Psoas muscle (tissue), 8 donors: ENCODE measurements at places on chromosomes 7 and 10. TPM values are rescaled to one million over a fixed set of nuclear protein-coding genes. Genes with fewer than 3 reads are reported as not detected.

DNA sequence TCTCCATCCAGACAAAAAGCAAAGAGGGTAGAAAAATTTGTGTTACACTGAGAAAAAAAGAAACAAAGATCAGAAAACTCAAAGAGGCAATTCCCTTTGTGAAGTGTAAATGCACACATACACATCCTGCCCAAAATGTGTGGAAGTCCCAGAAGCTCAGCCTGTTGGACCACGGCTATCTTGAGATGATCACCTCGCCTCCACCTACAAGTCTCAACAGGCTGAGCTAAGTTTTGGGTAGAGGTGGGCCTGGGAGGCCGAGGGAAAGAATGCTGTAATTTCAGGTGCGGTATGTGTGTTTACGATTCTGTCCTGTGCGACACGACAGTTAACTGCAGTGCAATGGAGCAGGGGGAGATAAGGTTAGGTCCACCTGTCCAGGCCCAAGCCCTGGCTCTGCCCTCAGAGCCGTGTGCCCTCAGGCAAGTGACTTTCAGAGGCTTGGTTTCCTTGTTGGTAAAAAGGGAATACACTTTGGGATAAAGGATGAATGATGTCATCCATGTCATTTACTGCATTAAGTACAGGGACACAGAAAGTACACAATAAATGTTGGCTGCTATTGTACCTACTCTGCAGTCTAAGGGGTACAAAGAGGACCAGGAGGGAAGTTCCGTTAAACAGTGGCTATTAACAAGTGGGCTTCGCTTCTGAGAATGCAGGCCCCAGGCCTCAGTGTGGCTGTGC is 67.3 kb downstream of the AFAP1L2 start:
- H3K4me1 ChIP-seq = peaks cover 12% of the 10 kb centered on the region
- no peaks in the 10 kb centered on the region for H3K36me3 ChIP-seq
- no peak overlapping the region for H3K27ac ChIP-seq

- no peaks in the 10 kb centered on the region for H3K27me3 ChIP-seq
- no peaks in the 10 kb centered on the region for H3K36me3 ChIP-seq
- no peak for DNase-seq
- peak overlapping the region; percentile 81 for H3K4me3 ChIP-seq
These were observed 25.8 kb upstream of the ZRANB1 start for GRCh38 chr10:124916098-124916584.

DNA sequence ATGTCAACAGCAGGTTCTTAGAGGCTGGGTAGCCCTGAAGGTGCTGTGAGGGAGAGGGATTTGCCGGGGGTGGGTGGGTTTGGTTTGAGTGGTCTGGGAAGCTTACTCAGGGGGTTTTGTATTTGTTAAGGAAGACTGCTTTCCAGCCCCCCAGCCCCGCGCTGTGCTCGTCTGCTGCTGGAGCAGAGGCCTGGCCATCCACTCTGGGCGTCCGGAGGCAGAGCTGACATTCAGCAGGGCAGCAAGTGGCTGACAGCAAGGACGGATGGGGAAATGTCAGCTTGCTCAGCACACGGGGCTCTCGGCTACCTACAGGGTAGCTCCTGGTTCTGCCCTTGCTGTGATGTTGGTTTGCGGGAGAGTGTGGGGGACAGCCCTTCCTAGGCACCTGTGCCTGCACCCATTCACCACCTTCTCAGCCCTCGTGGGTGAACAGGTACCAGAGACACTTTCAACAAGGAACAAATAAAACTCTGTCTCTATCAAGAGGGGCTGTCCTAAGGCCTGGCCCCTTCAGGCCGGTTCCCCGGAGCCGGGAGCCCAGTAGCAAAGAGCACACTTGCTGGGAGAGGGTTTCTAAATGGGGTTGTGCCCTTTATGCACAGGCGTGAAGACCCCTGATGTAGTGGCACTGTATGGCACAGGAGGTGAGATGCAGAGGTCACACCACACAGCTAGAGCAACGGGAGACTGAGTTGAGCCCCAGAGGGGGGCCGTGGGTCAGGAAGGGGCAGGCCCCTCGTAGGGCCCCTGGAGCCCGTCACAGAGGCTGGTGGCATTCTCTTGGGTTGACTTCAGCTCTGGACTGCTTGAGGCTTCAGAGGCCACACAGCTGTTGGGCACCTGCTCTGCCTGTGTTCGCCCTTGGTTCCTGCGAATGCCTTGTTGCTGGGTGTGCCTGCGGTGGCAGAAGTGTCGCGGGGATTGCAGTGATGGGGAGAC is 72.2 kb upstream of the SHH start:
- DNase-seq = peak; percentile 19
- H3K4me3 ChIP-seq = no peak overlapping the region
- no peaks in the 10 kb centered on the region for H3K4me1 ChIP-seq
- no peaks in the 10 kb centered on the region for H3K27me3 ChIP-seq
- no peak overlapping the region for H3K27ac ChIP-seq

GRCh38 chr7:104124469-104124868 is 83.3 kb downstream of the ORC5 start:
- H3K36me3 ChIP-seq = peaks cover 10% of the 10 kb centered on the region
- H3K4me1 ChIP-seq = peaks cover 11% of the 10 kb centered on the region
- no peak overlapping the region for H3K27ac ChIP-seq
- no peaks in the 10 kb centered on the region for H3K27me3 ChIP-seq

- H3K4me3 ChIP-seq = no peak overlapping the region
- H3K27me3 ChIP-seq = no peaks in the 10 kb centered on the region
- no peaks in the 10 kb centered on the region for H3K4me1 ChIP-seq
These were observed 175.9 kb downstream of the BAMBI start for GRCh38 chr10:28853195-28853594.

DNA sequence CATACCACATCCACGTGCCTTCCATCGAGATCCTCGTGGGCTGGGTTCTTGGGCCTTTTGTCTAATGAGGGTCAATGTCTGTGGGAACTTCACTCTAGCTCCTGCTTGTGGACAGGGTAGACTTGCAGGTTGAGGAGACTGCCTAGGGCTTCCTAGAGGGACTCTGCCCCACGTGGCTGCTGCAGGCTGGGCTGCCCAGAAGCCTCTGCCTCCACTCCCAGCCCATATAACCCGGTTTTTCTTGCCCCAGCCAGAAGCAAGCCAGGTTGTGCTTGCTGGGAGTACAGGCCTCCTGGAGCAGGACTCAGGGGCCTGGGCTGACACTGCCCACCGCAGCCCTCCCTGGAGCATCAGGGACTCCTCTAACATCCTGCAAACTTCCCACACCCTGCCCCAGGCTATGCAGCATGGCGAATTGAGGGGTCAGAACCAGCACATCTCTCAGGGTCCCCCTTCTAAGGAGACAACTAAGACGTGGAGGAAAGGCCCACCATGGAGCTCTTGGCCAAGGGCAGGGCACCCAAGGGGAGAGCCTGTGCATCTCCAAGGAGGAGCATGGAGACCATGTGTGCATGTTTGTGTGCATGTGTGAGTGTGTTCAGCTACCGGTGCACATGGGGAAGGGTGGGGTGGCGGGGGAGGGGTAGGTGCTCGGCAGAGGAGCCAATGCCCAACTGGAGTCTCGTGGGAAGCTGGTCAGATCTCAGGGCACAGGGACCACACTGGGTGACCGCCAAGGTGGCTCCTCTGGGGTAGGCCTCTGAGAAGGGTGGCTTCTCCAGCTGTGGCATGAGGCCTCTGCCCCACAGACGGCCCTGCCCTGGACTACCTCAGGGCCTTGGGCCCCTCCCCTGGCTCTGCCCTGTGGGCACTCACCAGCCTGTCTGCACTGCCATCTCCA is 62.6 kb downstream of the RASGEF1A start:
- H3K27me3 ChIP-seq = no peaks in the 10 kb centered on the region
- H3K4me1 ChIP-seq = no peaks in the 10 kb centered on the region
- no peak overlapping the region for H3K4me3 ChIP-seq
- DNase-seq = no peak

DNA sequence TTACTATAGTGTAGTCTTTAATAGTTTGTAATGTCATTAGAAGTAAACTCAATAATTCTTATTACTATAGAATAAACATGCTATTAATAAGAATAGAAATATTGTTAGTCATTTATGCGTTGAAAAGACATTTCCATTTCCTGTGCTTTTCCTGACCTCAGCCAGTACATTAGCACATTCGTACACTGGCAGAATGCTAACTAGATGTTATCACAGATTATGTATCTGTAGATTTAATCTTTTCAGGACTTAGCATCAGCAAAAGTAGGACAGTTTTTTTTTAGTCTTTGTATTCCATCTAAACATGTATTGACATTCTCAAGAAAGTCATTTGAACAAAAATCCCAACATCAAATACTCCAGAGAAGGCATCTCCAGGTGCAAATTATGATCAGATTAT is 158.5 kb downstream of the EXOC4 start:
- no peaks in the 10 kb centered on the region for H3K36me3 ChIP-seq
- no peak overlapping the region for H3K27ac ChIP-seq
- H3K27me3 ChIP-seq = no peaks in the 10 kb centered on the region
- no peak overlapping the region for H3K4me3 ChIP-seq
- no peak for DNase-seq
- no peaks in the 10 kb centered on the region for H3K4me1 ChIP-seq

DNA sequence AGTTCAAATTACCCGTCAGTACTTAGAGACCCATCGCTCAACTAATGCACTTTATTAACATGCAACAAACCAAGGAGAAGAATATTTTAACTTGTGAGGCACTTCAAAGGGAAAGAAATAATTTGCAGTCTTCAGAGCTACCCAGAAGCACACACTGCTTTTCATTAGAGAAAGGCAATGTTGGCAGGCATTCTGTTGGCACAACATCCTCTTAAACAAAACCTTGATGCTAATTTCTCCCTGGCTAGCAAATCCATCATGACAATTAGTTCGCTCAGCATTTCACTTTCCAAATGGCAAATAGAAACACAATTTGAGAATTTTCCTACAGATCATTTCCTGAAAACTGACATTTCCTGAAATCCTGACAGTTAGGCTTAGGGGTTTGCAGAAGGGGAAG is 155.6 kb upstream of the FAM13C start:
- DNase-seq = no peak
- H3K27me3 ChIP-seq = no peaks in the 10 kb centered on the region
- no peak overlapping the region for H3K4me3 ChIP-seq
- no peak overlapping the region for H3K27ac ChIP-seq
- H3K36me3 ChIP-seq = no peaks in the 10 kb centered on the region
- no peaks in the 10 kb centered on the region for H3K4me1 ChIP-seq

DNA sequence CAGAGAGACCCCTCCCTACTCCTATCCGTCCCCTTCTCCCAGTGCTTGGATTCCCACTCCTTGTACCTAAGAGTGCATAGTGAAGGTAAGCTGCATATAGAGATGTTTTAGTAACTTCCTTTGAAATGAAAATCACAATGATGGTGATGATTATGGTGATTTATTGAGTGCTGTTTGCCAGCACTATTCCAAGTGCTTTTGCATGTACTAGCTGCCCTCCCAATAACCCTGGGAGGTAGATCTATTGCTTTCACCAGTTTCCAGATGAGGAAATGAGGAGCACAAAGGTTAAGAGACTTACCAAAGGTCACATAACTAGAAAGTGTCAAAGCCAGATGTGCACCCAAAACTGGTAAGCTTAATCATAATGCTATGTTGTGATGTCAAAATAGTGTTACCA is 80.4 kb upstream of the NEUROD6 start:
- H3K4me1 ChIP-seq = no peaks in the 10 kb centered on the region
- no peaks in the 10 kb centered on the region for H3K27me3 ChIP-seq
- H3K4me3 ChIP-seq = no peak overlapping the region
- no peaks in the 10 kb centered on the region for H3K36me3 ChIP-seq
- no peak overlapping the region for H3K27ac ChIP-seq

PNLIPRP1 gene
- not detected for total RNA-seq
